Fibroblast of gingiva (primary cell): ENCODE measurements at places on chromosomes 7 and 10.
A peak's percentile ranks its signal among the peaks of the same experiment; 100 is the strongest.

DNA sequence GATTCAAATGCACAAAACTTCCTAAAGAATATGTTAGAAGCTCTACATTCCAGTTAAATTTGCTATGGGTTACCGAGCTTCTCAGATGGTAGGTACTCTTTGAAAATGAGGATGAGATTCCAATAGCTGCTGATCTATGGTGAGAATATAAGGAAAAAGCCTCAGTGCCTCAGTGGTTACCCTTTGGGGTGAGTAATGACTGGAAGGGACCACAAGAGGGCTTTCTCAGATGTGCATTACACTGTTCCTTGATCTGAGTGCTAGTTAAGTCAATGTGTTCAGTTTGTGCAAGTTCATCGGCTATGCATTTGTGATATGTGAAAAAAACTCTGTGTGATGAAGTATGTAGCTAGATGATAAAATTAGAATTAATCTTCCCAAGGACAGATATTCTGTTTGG, 3.5 kb downstream of the NRCAM start:
- DNase-seq: peak; percentile 20

DNA sequence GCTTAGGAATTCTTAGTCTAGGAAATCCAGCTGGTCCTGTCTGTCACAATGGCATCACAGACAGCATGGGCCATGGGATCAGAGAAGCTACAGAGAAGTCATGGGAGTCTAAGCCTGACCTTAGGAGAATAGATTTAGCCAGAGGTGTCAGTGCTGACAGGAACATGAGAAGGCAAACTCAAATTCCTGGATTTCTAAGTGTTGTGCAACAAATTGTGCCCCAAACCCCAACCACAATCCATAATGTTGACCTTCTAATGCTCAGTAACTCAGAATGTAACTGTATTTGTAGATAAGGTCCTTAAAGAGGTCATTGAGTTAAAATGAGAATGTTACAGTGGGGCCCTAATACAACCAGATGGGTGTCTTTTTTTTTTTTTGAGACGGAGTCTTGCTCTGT, 95.9 kb upstream of the RHOBTB1 start:
- DNase-seq: no peak

GRCh38 chr7:112189691-112190090, 16.5 kb downstream of the DOCK4 start:
- no peak for DNase-seq

- DNase-seq: no peak
Measured at GRCh38 chr10:107689323-107689722, 524.8 kb upstream of the SORCS1 start.

DNA sequence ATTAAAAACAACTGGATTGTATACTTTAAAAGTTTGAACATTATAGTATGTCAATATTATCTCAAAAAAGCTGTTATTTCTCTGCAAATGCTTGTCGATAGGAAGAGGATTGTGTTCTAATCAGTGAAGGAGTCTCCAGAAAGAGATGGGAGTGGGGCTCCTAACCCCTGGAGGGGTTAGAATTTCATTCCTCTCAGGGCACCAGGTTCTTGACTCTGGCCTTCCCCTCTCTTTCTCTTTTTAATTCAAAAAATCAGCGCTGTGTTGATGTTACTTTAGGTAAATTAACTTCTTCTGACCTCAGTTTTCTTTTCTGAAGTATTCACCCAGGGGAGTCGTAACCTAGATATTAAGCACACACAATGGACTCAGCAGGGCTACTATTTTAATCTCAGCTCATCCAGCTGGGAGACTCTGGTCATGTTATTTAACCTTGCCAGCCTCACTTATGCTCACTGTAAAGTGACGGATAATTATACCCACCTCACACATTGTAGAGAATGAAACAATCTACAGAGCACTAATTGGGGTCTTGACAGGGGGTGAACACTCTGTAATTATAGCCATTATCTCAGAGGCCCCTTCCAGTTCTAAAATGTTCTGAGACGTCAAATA, 59.4 kb downstream of the GCC1 start:
- no peak for DNase-seq

DNA sequence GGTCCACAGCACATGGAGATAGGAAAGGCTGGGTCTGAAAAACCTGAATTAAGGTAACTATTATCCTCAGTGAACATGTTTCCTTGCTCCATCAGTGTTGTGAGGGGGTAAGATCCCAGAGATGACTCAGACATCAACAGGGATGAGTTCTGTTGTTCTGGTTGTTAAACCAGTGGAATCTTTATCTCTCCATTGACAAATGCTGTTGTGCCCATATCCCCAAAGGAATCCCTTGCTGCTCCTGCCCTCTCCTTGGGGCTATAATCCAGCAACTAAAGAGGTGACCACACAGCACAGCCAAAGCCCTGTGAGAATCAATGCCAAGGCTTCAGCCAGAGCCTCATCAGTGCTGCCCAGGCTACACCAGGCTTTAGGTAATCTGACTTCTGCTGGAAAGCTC, 113.4 kb downstream of the JAZF1 start:
- no peak for DNase-seq

GRCh38 chr7:102934701-102935100, 21.9 kb downstream of the LRRC17 start:
- no peak for DNase-seq

GRCh38 chr7:147412782-147413556, 1177.6 kb upstream of the C7orf33 start:
- DNase-seq: peak; percentile 94
